Aorta (tissue), 5 donors: ENCODE measurements at places on chromosomes 7 and 10. TPM values are rescaled to one million over a fixed set of nuclear protein-coding genes. Genes with fewer than 3 reads are reported as not detected.
A peak's percentile ranks its signal among the peaks of the same experiment; 100 is the strongest.

Gene HOGA1
- total RNA-seq: 1.9 TPM

DNA sequence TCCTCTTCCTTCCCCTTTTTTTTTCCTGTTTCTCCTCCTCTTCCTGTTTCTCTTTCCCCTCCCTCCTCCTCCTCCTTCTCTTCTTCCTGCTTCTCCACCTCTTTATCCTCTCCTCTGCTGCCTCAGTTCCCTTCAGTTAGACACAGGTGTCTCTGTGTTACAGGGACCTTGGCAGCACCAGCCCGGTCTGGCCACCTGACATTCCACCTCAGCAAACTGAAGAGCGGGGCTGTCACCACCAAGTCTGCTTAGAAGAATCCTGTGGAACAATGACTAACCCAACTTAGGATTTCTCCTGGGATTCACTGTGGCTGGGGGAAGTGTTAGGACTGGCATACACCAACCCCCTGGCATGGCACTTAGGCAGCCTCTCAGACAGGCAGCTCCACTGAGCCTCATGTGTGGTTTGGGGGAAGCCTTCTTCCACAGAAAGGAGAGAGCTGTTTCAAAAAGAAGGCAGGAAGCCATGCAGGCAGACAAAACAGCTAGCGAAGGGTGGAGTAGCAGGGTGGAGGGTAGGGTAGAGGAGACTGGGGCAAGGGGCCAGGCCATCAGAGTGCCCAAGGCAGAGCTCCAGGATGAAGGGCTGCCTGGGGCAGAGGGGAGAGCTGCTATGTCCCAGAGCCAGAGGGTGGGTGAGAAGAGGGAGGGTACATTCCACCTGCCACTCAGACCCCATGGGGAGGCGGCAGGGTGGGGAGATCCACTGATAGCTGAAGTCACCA lies 13.2 kb upstream of the GDF10 start:
- no peak for DNase-seq

GRCh38 chr10:13439313-13440184 lies 89.3 kb downstream of the BEND7 start:
- DNase-seq: peak; percentile 78

- no peak for DNase-seq
These were observed 819.2 kb upstream of the C7orf33 start for GRCh38 chr7:147771344-147771743.

GRCh38 chr7:121355574-121355973 lies 26.8 kb downstream of the WNT16 start:
- no peak for DNase-seq

- DNase-seq: no peak
These were observed 26.6 kb downstream of the UMAD1 start for GRCh38 chr7:7667187-7667586.
